Suppressor macrophage (primary cell): ENCODE measurements at places on chromosomes 3 and 15.
A peak's percentile ranks its signal among the peaks of the same experiment; 100 is the strongest.

DNA sequence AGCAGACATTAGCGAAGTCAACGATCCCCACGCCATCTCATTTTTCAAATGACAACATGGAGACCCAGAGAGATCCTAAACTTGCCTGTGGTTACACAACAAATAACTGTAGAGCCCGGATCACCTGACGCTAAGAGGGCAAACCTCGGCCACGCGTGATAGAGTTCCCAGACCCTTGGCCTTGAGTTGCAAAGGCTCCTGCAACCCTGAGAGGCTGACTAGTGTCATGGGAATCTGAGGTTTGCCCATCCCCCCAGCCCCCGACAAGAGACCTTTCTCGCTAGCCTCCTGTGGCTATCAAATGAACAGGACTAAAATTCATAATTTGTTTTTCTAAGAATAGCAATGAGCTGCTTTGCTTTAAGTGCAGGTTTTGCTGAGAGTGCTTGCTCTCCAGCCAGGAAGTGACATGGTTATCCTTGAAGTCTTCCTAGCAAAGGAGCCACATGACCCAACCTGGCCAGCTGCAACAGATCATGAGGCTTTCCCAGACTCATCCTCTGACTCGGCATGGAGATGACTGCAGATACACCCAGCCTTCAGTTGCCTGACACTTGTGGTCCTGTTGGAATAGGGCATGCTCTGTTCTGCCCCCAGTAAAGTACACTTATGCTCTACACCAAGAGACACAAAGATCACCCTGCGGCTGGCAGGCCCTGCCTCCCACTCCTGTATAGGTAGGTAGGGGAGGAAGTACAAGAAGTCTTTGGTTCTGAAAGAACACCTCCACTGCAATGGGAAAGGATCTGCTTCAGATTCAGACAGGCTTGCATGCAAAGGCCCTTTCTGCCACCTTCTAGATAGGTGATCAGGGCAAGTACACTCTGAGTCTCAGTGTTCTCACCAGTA lies 36.0 kb downstream of the MCF2L2 start:
- no peak for DNase-seq

DNA sequence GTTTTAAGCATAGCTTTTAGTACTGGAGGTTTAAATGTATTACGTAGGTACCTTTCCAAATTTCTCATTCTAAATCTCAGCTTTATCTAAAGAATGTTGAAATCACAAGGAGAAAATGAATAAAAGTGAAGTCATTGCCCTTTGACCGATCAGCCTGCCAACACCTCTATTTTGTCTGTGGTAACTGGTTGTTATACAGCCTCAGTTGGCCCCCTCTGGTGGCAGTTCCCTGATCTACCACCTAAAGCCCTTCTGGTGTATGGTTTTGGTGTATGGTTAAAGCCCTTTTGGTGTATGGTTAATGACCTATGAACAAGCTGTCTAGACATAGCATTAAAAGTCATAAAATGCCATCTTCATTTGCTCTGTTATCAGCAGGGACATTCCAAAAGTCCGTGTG lies 378.2 kb upstream of the AZI2 start:
- peak; percentile 0 for DNase-seq

DNA sequence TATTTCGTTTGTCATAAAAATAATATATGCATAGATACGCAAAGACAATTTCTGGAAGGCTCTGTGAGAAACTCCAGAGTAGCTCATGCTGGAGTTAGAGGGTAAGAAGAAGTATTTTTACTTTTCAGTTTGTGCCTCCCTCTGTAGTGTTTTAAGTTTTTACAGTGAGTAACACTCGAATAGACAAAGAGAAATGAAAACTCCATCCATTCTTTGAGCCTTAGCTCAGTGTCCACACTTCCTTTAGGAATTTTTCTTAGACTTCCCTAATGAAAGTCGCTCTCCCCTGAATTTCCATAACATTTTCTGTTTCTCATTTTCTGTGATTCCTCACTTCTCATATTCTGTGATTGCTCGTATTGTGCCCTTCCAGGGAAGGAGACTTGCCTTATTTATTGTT lies 2.1 kb downstream of the BLOC1S6 start:
- DNase-seq, result no peak

DNA sequence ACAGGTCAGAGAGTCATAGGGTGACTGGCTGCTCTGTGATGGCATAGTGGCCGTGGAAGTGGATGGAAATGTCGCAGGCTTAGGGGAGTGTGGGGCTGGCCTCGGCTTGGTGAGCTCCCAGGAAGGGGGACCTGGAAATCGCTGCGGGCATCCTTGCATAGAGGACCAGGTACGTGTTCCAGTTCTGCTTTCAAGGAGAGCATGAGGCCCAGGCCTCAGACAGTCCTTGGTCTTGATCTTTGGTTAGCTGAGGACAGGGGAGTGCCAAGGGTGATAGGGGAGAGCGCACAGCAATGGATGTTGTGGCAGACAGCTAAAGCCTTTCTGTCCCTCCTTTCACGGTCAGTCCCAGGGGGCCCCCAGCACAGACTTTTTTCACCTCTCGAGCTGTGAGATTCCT lies 110.5 kb downstream of the SNRPN start:
- DNase-seq, result no peak

- no peak for DNase-seq
Measured at GRCh38 chr3:64623125-64623524, 64.7 kb downstream of the ADAMTS9 start.

DNA sequence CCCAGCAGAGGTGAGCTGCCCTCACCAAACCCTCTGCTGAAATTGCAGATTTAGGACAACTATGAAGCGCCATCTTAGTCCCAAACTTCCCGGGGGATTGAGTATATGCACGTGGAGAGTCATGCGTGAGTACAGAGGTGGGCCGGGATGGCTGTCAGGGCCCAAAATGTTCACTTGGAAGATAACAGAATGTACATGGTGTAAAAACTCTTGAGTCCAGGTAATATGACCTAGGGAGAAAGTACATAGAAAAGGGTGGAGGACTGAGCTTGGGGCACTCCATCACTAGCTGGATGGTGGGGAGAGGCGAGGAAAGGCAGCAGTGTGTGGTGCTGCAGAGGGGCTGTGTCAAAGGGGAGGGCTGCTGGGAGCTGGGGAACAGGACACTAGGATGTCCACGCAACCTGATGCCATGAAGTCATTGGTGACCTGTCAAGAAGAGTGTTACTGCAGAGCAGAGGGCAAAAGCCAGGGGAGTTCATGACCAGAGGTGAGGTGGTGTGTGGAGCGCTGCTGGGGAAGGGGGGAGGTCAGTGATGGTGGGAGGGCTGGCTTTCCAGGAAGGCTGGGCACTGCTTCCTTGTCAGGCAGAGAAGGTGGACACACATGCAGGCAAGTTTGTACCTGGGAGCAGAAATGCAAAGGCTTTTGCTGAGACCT lies 236.2 kb upstream of the LYSMD4 start:
- DNase-seq, result no peak

- no peak for DNase-seq
Measured at GRCh38 chr15:79676621-79677020, 220.2 kb downstream of the MTHFS start.

GRCh38 chr3:69250014-69250413 lies 127.6 kb upstream of the LMOD3 start:
- DNase-seq, result no peak

- DNase-seq, result no peak
Measured at GRCh38 chr3:2727610-2728318, 382.4 kb downstream of the IL5RA start.

DNA sequence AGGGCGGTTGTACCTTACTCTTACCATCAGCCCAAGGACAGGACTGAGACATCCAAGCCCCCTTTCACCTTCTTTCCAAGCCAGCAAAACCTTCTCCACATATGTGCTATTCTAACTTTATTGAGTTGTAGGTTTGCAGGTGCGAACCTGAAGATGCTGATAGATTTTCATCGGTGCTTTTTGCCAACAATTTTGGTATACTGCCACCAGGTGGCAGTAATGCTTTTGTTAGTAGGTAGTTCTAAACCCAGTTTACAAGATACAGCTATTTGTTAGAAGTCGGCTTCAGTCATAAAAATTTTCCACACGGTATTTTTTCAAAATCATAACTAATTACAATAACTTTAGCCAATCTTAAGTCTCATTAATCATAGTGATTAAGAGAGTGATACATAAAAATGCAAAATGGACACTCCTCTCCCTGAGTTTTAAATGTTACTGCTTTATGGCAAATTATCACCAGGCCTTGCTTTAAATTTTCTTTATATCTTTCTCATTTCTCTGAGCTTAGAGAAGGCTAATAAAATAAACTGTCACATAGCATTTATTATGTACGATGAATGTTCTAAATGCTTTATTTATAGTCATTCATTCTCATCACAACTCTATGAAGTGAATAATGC lies 636 bp downstream of the TBC1D21 start:
- DNase-seq, result peak; percentile 71

DNA sequence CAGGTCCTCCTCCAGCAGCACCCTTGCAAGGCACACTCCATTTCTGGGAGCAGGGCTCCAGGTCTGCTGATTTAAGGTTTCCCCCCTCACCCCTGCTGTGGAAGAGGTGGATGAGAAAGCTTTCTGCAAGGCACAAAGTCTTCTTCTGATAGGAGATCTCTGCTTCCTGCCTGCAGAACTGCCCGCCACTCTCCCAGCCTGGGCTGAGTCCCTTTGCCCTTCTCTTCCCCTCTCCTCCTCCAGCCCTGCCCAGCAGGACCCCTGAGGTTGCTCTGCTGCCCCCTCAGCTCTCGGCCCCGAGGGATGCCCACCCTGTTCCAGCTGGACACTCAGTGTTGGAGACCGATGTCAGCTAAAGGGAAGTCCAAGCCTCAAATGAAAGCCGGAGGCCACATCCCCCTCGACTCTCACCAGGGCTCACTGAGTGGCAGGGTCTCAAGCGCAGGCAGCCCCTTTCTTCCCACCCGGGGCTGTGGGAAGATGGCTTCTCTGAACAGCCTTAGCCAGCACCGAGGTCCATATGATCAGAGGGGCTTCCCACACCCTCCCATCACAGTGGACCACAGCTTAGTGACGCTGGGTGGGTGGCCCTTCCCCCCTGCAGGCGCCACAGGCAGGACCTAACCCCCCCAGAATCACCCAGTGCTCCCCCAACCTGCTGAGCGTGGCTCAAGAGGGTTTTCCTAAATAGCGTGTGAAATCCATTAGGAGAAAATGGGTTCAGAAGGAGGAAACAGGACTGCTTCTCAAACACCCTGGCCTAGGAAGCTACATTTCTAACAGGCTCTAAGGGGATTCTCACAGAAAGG lies 4.0 kb downstream of the ATP10A start:
- no peak for DNase-seq

GRCh38 chr3:41031401-41031800 lies 167.9 kb upstream of the CTNNB1 start:
- peak; percentile 32 for DNase-seq
